ENCODE measurements at places on chromosomes 3 and 15. TPM values are rescaled to one million over a fixed set of nuclear protein-coding genes. Genes with fewer than 3 reads are reported as not detected.
A peak's percentile ranks its signal among the peaks of the same experiment; 100 is the strongest.

DNA sequence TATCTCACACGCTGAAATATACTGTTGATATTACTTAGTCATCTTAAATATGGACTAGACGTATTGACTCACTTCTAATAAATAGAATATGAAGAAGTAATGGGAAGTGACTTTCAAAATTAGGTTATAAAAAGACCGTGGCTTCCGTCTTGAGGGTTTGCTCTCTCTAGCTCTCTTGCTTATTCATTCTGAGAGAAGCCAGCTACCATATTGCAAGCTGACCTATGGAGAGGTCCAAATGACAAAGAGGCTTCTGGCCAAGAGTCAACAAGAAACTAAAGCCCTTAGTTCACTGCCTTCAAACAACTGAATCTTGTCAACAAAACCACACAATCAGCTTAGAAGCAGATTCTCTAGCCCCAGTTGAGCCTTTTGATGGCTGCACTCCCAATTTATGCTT is 46.1 kb downstream of the SLC9C1 start:
- DNase-seq, result no peak

DNA sequence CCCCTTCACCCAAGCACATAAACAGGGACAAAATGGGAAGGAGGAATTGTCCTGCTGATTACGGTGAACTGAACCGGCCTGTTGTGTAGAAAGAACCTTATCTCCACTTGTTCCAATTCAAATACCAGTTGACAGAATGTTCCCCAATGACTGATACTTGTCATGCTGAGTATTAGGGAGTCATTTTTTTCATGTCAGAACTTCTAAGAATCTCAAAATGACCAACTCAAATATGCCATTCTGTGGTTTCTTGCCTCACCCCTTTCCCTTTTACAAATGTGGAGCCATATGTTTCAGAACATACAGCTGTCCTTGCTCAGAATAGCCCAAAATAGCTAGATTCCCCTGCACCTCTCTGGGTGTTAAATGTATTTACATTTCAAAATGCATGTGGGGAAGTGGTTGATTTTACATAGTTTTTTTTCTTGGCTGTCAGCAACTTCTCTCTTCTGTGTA is 405.9 kb upstream of the TBL1XR1 start:
- DNase-seq, result no peak

DNA sequence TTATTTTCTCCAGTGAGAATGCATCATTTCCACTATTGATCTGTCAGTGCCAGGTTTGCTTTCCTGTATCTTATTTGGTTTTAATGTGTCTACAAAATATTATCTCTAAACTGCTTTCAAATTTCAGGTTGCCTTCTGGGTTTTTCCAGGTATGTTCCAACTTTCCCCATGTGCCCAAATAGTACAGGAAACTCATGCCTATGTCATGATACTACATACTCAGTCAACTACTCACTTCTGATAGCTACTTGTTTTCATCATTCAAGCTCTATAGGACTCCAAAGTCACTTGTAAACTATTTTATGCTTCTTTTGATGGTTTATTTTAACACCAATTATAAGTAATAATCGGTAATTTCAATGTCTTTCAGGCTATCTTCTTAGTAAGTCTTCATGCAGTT is 134.8 kb upstream of the TTC14 start:
- DNase-seq, result no peak

GRCh38 chr15:57718309-57718708 is 11.8 kb downstream of the POLR2M start:
- DNase-seq, result no peak

GRCh38 chr15:36885771-36886170 is 214.6 kb downstream of the MEIS2 start:
- no peak for DNase-seq

DNA sequence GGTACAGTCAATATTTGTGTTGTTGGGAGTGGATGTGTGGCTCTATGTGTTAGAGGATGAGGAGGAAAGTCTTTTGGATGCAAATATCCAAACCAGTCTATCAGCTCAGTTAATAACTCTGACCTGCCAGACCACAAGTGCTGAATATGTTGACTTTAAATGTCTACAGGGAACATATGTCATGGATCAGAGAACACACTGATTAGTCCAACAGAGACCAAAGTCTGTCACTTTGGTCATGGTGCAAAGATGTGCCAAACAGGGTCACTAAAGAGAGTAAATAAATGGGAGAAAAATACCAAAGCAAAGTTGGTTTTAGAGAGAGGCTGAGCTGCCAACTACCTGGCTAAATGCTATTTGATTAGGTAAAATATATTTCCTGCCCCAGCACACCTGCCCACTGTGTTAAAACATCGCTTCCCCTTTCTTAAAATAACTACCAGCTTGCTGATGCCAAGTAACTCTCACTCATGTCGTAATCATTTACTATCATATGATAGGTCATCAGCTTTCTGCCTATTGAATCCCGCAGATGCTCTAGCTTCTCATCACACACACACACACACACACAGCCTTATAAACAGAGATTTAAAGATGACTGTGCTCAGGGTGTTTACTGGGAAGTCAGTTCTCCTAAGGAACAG is 173.3 kb downstream of the PDZRN3 start:
- no peak for DNase-seq

GRCh38 chr3:152257563-152258035 is 11.1 kb upstream of the MBNL1 start:
- no peak for DNase-seq

DNA sequence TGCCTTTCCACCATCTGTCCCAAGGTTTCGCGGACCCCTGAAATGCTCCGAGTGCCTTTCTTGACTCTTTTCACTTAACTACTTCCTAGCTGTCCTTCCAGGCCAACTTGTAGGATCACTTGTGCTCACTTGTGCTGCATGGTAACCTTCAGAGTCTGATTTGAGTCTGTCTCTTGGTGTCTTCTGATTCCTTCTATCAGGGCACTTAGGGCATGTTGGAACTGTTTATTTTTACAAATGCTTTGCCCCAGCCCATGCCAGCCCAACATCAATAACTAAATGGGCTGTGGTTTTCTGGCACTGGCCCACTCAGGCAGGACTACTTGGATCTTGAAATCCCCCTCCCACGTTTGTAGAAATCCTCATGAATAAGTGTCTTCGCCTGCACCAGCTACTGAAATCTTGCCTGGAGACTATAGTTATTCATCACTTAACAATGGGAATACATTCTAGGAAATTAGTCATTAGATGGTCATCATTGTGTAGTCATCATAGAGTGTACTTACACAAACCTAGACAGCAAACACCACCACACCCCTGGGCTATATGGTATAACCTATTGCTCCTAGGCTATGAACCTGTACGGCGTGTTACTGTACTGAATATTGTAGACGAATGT is 123.1 kb upstream of the STRIT1 start:
- no peak for DNase-seq

DNA sequence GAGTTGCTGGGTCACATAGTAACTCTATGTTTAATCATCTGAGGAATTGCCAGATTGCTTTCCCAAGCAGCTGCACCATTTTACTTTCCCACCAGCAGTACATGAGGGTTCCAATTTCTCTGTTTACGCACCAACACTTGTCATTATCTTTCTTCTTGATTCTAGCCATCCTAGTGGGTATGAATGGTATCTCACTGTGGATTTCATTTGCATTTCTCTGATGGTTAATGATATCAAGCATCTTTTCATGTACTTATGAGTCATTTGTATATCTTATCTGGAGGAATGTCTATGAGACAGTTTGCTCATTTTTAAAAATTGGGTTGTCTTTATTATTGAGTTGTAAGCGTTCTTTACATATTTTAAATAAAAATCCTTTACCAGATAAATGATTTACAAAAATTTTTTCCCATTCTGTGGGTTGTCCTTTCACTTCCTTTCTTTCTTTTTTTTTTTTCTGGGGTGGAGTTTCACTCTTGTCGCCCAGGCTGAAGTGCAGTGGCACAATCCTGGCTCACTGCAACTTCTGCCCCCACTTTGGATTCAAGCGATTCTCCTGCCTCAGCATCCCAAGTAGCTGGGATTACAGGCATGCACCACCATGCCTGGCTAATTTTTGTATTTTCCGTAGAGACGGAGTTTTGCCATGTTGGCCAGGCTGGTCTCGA is 8.9 kb upstream of the SGO1 start:
- no peak for DNase-seq

- no peak for DNase-seq
These were observed 165.6 kb upstream of the SMAD3 start for GRCh38 chr15:66899555-66900350.

DNA sequence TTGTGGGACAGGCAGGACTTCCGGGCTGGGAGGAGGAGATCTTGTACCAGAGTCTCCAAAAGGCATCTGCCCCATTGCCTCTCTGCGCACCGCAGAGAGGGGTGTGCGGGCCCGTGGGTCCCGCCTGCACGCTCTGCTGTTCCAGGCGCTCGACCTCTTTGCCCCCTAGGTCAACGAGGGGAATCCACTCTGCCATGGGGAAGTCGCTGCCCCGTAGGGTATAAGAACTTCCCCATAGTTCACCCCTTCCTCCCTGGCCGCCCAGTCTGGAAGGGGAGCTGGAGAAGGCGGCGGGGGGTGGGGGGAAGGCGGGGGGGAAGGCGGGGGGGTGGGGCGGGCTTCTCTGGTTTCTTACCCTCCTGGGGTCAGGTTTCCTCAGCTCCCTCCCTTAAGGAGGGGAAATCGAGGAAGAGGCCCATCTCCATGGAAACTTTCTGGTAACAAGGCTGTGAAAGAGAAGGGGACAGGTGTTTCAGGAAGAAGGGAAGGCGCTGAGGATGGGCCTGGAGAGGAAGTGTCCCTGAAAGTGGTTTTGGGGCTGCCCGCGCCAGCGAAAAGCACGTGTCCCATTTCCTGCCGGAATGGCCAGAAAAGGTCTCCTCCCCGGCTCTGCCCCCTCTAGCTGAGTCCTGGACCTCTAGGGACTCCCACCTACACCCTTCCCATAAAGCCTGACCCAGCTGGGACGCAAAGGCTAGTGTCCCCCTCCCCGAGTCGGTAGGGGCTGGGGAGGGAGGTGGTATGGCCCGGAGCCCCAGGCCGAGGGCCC is 27.5 kb downstream of the NR1I2 start:
- no peak for DNase-seq

- DNase-seq, result no peak
These were observed 340.8 kb upstream of the CTDSPL start for GRCh38 chr3:37520907-37521341.

DNA sequence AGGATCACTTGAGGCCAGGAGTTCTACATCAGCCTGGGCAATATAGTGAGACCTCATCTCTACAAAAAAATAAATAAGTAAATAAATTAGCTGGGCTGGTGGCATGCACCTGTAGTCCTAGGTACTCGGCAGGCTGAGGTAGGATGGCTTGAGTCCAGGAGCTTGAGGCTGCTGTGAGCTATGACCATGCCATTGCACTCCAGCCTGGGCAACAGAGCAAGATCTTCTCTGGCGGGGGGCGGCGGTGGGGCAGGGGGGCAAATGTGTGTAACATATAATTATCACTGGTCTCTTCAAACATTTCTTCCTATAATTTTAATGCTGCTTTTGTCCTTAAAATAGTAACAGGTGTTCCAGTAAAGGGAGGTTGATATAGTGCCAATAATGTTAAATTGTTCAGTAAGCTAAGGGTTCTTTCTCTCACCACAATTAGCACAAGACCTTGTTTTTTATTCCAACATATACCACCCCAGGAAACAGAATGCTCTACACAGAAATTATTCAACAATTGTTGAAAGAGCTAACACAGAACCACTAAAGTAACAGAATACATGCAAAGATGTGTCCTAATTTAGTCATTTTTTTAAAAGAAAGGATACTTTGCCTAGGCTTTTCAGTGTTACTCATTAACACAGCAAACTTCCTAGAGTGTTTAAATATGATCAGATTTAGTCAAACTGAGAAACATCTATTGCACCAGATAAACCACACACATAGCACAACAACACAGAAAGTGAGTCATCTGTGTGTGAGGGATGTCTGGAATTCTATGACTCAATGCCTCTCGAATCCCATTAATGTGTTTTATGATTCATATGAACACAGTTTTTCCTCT is 29.1 kb downstream of the ANKRD28 start:
- no peak for DNase-seq

GRCh38 chr15:45112591-45113379 is 1.2 kb downstream of the DUOX2 start:
- DNase-seq, result no peak

DNA sequence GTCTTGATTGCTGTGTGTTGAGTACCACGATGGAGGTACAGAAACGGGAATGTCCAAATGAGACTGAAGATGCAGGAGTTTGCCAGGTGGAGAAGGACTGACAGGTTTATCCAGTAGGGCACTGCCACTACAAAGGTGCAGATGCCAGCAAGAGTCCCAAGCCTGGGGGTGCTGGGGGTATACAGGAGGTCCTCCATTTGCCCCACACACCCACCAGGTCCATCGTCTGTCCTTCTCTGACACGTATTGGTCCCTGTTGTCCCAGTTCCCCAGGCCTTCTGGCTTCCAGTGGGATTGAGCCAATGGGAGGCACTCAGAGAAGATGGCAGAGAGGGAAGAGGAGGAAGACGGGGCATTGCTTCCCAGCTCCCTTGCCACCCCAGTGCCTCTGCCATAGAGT is 6.6 kb downstream of the HAPLN3 start:
- no peak for DNase-seq

- DNase-seq, result peak; percentile 67
These were observed 2.0 kb downstream of the AHSG start for GRCh38 chr3:186614597-186615483.

DNA sequence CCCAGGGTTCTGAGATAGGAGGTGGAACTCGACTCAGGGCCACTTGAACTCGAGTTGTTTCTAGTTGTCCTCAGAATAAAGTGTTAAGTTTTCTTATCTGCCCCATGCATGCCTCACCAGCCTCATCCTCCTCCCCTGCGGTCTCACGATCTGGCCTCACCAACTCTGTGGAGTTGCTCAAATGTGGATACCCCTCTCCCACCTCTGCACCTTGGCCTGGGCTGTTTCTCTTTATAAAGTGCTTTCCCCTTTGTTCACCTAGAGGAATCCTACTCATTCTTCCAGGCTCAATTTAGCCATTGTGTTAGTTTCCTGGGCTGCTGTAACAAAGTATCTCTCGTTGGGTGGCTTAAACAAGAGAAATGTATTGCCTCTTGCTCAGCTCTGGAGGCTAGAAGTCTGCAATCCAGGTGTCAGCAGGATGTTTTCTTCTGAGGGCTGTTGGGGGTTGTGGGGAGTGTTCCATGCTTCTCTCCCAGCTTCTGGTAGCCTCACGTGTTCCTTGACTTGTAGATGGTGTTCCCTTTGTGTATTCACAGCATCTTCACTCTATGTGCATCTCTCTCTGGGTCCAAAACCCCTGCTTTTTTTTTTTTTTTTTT is 100.7 kb downstream of the MEX3B start:
- DNase-seq, result no peak

DNA sequence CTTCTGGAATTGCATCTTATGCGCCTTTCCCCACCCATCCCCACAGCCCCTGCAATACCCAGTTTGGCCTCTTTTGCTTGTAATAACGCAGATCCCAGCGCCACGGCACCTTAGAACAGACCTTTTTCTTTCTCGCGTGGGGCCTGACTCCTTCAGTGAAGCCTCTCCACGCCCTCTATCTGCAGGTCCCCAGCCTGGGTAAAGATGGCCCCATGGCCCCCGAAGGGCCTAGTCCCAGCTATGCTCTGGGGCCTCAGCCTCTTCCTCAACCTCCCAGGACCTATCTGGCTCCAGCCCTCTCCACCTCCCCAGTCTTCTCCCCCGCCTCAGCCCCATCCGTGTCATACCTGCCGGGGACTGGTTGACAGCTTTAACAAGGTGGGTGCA is 594 bp downstream of the CRELD1 start:
- DNase-seq, result no peak

The GREM1 gene
- total RNA-seq, result not detected

The UBA7 gene
- total RNA-seq, result 97.5 TPM

The EPHA3 gene
- total RNA-seq, result not detected

The A4GNT gene
- not detected for total RNA-seq

The TERC gene
- 3.1 TPM for total RNA-seq

The ULK3 gene
- total RNA-seq, result 52.4 TPM

The EIF5A2 gene
- total RNA-seq, result 10.5 TPM

The CKMT1B gene
- total RNA-seq, result 0.86 TPM

The MAP1A gene
- 2.2 TPM for total RNA-seq

The SCAANT1 gene
- total RNA-seq, result not detected

The LSAMP gene
- not detected for total RNA-seq

Data from activated T-helper 1 cell treated with anti-CD3 and anti-CD28 coated beads, Interleukin-12 subunit alpha, Interleukin-12 subunit beta, Interleukin-2, Interleukin-4 antibody, amounts not matched to agents 30 ng/mL and 10 ng/mL and 1 ng/mL, durations not matched to agents 14 hours and 24 hours and 36 hours (primary cell).